ENCODE measurements at places on chromosomes 1 and 21.

- DNase-seq, result no peak
These were observed 6.5 kb downstream of the URB1 start for GRCh38 chr21:32386195-32386870.

DNA sequence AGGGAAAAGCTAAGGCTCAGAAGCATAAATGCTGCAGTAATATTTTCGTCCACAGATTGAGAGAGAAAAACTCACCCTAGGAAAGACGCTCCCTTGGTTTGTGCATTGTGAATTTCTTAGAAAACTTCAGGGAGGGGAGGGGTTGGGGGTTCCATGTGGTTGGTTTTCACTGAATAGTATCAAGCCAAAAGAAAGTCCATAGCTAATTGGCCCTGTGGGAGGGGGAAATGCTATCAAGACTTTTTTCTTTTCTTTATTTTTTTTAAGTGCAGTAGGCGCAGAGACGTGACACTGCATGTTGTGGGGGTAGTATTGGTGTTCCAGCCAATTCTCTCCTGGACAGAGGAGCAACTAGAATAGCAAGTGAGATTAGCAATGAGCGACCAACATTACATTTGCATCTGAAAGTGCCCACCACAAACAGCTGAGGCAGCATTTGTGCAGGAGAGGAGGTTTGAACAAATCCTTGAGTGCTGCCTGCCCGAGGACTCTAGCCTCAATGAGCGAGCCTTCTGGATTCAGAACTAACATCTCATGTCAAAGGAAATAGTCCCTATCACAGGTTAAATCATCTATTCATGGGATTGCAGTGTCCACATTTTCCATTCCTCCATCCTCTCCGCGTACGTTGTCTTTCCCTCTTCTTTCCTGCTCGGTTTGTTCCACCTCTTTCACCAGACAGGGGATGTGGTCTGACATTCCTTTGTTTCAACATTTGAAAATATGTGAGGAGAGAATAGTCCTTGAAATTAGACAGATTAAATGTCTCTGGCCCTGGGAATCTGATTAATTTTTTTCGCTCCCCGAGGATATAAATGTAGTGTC is 118.0 kb upstream of the MARK1 start:
- DNase-seq, result no peak

DNA sequence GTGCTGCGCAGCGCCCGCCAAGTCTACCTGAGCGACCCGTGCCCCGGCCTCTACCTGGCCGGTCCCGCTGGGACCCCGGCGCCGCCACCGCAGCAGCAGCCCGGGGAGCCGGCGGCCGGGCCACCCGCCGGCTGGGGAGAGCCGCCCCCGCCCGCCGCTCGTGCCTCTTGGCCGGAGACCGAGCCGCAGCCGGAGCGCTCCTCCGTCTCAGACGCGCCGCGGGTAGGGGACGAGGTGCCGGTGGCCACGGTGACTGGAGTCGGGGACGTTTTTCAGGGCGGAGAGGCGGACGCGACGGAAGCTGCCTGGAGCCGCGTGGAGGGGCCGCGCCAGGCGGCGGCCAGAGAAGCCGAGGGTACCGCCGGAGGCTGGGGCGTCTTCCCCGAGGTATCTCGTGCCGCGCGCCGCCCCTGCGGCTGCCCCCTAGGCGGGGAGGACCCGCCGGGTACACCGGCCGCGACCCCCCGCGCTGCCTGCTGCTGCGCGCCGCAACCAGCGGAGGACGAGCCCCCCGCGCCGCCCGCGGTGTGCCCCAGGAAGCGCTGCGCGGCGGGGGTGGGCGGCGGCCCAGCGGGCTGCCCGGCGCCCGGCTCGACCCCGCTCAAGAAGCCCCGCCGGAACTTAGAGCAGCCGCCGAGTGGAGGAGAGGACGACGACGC is 646 bp downstream of the IER5 start:
- no peak for DNase-seq

- no peak for DNase-seq
These were observed 45.3 kb downstream of the HENMT1 start for GRCh38 chr1:108615544-108615943.

GRCh38 chr1:54826226-54826816 is 25.2 kb upstream of the TTC22 start:
- DNase-seq, result no peak

GRCh38 chr1:41698916-41699860 is 214.7 kb upstream of the EDN2 start:
- no peak for DNase-seq

DNA sequence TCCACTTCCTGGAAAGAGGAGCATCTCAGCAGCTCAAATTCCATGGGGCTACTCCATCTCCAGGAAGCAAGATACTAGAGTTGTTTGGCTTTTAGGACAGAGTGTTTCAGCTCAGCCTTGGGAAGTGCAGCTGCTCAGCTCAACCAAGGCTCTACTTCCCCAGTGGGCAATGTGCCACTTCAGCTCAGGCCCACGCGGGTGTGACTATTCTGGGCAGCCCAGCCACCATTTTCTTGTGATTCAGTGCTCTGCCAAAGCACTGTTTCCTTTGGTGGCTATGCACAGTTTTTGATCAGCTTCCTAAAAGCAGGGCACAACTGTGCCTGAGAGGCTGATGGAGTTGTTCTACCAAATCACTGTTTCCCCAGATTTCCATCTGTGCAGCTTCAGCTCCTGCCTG is 1104.9 kb upstream of the TMPRSS15 start:
- DNase-seq, result no peak

GRCh38 chr1:11417162-11417561 is 61.8 kb upstream of the DISP3 start:
- DNase-seq, result no peak

DNA sequence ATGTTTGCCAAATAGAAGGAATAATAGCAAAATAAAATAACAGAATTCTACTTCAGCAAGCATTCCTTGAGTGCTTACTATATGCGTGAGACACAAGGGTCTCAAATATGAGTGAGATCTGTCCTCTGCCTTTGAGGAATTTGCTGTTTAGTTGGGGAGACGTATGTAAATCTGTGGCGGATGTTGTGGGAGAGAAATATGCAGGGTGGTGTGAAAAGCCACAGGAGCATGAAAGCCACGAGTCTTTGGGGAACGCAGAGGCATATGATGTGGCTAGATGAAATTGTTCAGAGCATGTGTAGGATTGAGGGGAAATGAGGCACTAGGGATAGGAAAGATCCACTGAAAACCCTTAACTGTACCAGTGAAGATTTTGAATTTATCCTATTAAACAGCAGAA is 244.4 kb downstream of the PBX1 start:
- no peak for DNase-seq

GRCh38 chr1:230066466-230067404 is at the start of gene GALNT2:
Gene GALNT2, plus strand, starts transcription at chr1:230067238. Its CDS starts 43 bp downstream, at chr1:230067281.
- peak; percentile 70 for DNase-seq

DNA sequence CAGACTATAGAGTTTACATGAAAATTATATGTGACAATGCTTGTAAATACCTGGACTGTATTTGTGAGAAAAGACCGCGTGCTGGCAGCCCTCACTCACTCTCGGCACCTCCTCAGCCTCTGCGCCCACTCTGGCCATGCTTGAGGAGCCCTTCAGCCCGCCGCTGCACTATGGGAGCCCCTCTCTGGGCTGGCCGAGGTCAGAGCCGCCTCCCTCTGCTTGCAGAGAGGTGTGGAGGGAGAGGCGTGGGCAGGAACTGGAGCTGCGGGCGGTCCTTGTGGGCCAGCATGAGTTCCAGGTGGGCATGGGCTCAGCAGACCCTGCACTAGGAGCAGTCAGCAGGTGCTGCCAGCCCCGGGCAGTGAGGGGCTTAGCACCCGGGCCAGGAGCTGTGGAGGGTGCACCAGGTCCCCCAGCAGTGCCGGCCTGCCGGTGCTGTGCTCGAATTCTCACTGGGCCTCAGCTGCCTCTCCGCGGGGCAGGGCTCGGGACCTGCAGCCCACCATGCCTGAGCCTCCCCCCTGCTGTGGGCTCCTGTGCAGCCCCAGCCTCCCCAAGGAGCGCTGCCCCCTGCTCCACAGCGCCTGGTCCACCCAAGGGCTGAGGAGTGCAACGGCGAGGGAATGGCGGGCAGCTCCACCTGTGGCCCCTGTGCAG is 482.5 kb downstream of the AGBL4 start:
- DNase-seq, result no peak

- no peak for DNase-seq
These were observed 111.4 kb downstream of the MAST2 start for GRCh38 chr1:45914836-45915235.

GRCh38 chr1:235826102-235826854 is 40.4 kb downstream of the LYST start:
- DNase-seq, result no peak

GRCh38 chr1:115593365-115594259 is 48.2 kb upstream of the VANGL1 start:
- no peak for DNase-seq

DNA sequence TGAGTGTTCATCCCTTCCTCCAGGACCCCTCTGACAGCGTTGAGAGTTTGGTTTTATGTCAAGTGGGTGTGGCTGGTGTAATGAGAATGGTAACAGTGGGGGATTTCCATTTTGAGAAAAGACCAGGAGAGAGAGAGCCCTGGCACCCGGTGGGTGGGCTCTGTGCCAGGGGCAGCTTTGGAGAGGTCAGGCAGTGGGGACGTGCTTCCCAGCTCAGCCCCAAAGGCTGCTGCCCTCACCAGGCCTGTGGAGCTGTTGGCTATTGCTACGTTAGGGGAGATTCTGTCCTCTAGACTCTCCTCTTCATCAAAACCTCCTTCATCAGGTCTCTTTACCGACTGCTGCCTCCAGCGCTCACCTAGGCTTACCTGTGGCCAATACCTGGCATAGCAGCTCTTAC is 176.3 kb downstream of the PTPRU start:
- DNase-seq, result no peak

- DNase-seq, result no peak
These were observed 48.9 kb downstream of the MEF2D start for GRCh38 chr1:156451505-156452160.

All from stimulated activated CD4-positive, alpha-beta T cell treated with anti-CD3 and anti-CD28 coated beads, Interleukin-1b, Interleukin-23, amount 100 ng/mL, for 1 hour (primary cell).